ENCODE measurements at places on chromosomes 11 and 22. TPM values are rescaled to one million over a fixed set of nuclear protein-coding genes. Genes with fewer than 3 reads are reported as not detected.

DNA sequence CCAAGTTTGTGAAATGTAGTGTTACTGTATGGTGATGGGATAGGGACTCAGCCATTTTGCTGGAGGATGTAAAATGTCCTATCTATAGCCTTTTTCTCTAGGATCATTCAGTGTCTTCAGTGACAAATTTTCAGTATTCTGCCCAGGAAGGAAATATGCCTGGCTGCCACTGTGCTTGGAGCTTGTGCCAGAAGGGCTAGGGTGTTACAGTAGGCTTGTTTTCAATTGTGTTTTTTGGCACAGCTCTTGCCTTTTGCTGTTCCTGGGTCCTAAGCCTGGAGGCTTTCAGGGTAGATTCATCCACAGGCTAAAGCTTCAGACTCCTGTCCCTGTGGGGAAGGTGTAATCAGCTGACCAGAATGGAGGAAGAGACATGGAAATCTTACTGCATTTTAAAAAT is 22.0 kb upstream of the PHOX2A start:
- DNase-seq = no peak

GRCh38 chr11:46386005-46386578 is 4.6 kb downstream of the MDK start:
- DNase-seq = no peak

DNA sequence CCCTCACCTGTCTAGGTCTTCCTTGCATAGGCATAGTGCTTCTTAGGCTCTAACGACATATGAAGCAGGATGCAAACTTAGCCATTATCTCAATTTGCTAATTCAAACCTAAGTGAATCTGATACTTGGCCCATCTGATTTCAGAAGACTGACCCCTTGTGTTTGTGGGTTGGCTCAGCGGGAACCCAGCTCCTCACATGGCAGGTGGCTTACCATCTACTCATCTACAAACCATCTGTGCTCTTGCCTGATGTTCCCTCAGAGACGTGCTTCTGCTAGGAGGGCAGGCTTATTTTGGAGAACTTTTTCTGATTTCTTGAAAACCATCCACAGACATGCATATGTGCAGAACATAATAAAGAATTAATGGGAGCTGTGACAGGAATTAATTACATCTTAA is 15.2 kb downstream of the ELMOD1 start:
- no peak for DNase-seq

GRCh38 chr22:39529487-39529851 is 3.1 kb downstream of the RPS19BP1 start:
- DNase-seq = no peak

DNA sequence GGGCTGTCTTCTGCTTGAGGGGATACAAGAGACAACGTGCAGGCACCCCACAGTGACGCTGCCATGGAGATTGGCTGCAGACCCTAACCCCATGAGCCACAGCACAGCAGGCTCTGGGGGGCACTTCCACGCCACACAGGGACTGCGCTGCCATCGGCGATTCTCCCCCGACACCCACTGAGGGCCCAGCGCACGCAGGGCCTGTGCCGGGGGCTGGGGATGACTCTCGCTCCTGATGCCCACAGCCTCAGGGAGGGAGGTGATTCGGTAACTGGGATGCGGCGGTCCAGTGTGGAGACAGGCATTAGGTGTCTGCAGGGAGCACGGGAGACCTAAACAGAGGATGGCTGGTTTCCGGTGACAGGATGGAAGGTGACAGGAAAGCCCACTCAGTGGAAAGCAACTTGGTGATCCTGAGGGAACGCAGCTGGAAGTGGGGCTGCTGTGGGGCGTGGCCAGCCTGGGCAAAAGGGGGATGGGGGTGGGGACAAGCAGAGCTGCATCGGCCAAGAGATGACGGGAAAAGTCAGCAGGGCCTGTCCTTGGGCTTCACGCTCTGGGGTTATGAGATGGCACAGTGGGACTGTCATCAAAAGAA is 37.7 kb downstream of the EFCAB6 start:
- no peak for DNase-seq

GRCh38 chr22:32999039-32999815 is 59.0 kb downstream of the SYN3 start:
- no peak for DNase-seq

GRCh38 chr11:57321388-57322255 is 3.1 kb downstream of the TNKS1BP1 start:
- no peak for DNase-seq

- DNase-seq = no peak
Observed at GRCh38 chr22:23398701-23399366, 181.3 kb downstream of the IGLL1 start.

- no peak for DNase-seq
Observed at GRCh38 chr11:87116185-87116584, 78.5 kb downstream of the TMEM135 start.

DNA sequence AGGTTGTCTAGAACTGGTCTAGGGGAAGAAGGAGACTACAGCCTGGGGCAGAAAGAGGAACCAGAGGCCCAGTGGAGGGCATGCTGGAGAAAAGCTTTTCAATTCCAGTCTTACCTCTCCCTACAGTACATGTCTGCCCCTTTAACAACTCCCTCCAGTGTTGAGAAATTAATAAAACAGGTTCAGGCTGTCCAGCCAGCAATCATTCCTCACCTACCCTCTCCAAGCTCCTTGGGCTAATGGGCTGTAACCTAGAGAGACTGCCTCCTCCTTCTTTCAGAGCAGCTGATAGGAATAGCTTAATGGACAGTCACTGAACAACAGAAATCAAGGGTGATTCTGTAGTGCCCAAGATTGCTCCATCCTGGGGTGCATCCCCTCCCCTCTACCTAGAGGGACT is 8.8 kb downstream of the SLC35F2 start:
- DNase-seq = no peak

DNA sequence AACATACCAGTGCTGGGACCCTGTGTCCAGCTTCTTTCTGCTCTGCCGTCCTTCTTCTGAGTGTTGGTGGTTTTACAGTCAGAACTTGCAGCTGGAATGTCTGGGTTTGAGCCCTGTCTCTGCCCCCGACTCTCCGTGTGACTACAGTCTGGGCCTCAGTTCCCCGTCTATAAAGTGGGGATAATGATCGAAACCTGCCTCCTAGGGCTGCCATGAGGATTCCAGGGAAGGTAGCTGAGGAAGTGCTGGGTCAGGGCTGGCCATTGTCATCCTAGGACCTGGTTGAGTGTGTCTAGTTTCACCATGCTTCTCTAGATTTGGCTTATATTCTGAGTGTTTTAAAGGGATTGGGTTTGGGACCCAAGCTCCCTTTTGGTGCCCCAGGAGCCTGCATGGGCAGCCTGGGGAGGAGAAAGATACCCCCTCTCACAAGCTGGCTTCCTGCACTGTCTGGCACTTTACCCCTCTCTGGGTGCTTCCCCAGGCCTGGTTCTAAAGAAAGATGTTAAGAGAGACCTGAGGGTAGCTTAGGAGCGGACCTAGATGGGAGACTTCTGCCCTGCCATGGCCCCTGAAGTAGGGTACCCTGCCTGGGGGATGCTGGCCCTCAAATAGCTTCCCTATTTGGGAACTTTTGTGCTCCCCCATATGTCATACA is 49.9 kb downstream of the TSPAN18 start:
- no peak for DNase-seq

- no peak for DNase-seq
Observed at GRCh38 chr11:93844568-93844967, 5.8 kb downstream of the VSTM5 start.

GRCh38 chr11:126346586-126346940 is 8.9 kb upstream of the ST3GAL4 start:
- DNase-seq = no peak

DNA sequence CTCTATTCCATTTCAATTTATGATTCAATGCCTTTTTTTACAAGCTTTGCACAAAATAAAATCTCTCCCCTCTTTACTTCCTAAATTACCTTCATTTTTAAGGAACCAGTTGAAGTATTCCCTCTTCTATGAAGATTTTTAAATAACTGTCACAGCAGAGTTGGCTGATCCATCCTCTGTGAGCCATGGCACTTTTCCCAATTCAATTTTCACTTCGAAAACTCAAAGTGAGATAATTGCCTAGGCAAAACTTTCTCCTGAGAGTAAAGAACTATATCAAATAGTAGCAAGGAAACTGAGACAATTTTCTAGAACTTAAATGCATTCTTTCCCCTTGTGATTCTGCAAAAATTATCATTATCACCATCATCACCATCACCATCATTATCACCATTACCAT is 259.9 kb upstream of the ARHGAP20 start:
- no peak for DNase-seq

- no peak for DNase-seq
Observed at GRCh38 chr11:76788661-76789442, 5.7 kb downstream of the TSKU start.

- no peak for DNase-seq
Observed at GRCh38 chr11:44190883-44191230, 95.4 kb downstream of the EXT2 start.

DNA sequence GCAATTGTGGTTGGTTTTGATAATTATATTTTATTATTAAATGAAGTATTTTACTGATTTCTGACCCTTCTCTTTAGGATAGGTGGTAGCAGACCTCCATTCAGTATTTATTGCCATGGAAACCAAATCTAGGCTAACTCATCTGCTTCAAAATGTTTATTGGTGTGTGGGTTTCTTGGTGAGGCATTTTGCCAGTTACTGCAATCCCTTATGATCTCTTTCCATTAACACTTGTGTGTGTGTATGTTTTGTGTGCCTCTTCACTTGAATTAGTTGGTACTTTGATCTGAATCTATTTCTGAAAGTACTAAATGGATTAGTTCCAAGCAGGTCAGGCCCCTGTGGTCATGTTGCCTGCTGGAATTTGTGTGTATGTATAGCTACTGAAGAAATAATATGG is 184.4 kb upstream of the C11orf87 start:
- DNase-seq = no peak

DNA sequence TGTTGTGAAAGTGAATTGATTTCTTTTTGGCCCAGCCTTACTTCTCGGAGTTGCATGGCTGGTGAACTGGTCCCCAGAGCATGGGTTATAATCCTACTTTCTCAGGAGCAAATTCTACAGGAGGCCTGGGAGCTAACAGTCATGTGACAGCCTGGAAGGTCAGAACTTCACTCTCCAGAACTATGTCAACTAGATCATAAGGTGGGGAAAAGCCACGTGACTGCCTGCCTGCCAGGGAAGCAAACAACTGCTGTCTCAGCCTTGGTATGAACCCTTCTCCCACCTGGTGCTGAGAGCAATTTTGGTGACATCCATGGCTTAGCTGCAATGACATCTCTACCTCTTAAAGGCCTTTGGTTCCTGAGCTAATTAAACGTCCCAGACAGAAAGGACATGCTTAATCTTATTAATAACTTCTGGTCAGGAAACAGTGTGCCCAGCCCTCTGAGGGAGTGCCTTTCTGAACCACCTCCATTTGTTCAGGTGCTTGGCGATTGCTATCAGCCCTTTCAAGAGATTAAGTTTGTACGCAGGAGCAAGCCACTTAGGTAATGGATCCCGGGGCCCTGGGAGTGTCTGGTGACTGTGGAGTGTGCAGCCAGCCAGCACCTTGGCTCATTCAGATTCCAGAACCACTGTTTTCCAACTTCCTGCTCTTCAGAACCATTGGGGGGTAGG is 1.4 kb upstream of the CREB3L1 start:
- DNase-seq = no peak

DNA sequence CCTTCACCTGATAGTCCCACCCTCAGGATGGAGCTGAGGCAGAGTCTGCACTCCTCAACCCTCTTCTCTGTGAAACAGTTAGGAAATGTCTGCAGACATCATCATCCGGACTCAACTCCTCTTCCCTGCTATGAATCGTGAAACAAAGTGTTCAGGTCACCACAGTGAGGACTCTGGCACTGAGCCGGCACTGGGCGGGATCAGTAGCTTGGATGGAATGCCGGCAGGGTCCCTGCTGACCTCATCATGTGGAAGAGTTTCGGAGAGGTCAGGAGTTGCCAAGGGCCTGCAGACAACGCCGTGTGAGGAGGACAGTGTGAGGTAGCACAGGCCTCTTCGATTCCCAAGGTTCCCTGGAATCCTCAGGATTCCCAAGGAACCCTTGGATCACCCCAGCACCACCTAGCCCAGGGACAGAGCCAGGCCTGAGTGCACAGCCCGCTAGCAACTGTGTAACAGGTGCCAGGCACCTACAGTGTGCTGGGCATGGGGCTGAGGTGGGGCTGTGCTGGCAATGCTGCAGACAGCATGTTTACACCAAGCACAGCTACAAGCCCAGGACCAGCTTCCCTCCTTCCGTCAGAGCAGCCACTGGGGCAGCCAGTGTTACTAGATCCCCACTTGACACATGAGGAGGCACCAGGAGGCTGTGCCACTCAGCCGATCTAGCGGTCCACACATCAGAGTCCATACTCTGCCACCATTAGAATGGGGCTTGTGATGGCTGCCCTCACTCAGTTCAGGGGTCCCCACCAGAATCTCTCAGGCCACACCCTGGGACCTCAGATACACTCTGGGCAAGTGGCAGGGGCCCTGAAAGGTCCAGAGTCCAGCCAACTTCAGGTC is 693 bp upstream of the LINC01488 start:
- DNase-seq = no peak

- DNase-seq = no peak
Observed at GRCh38 chr11:88535916-88536547, 198.5 kb upstream of the CTSC start.

GRCh38 chr11:2096919-2097301 is 42.3 kb downstream of the IGF2 start:
- DNase-seq = no peak

DNA sequence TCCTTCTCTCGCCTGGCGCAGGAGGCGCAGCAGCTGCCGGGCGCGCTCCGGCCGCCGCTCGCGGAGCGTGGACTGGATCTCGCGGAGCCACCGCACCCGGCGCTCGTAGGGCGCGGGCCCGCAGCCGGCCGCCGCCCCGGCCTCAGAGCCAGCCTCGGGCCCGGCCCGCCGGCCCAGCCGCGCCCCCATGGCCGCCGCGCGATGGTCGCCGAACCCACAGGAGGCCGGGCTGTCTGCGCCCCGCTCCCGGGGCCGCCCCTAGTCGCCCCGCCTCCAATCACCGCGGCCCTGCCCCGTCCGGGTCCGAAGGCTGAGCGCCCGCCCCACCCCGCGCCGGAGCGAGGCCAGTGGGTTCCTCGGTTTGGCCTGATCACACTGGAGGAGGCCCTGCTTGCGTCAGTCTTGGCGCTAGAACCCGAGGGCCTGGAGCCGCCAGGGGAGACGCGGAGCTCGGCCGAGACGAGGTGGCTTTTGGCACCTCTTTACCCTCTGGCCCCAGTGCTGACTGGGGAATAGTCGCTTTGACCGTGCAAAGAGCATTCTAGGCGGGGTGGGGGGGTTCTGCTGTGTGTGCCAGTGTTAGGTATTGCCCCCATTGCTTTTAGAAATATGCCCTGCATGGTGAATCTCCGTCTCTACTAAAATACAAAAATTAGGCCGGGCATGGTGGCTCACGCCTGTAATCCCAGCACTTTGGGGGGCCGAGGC is at the start of gene LRRC75B:
LRRC75B (minus strand) TSS at position 223 of the 708 bp plus-strand sequence; CDS start at position 189, 34 bp downstream.
- peak; percentile 65 for DNase-seq

GRCh38 chr22:38989466-38989865 is 7.3 kb downstream of the APOBEC3B start:
- no peak for DNase-seq

The FAT3 gene
- total RNA-seq = 172 TPM

The CAVIN3 gene
- total RNA-seq = 2.5 TPM

The UNC93B1 gene
- 4.1 TPM for total RNA-seq

The TRAF6 gene
- 16.5 TPM for total RNA-seq

The SYNGR1 gene
- 63.9 TPM for total RNA-seq

The LUZP2 gene
- 93.6 TPM for total RNA-seq

The TSPAN32 gene
- total RNA-seq = not detected

Data from occipital lobe (tissue), 3 donors.